ENCODE measurements at places on chromosomes 12 and 14. TPM values are rescaled to one million over a fixed set of nuclear protein-coding genes. Genes with fewer than 3 reads are reported as not detected.

DNA sequence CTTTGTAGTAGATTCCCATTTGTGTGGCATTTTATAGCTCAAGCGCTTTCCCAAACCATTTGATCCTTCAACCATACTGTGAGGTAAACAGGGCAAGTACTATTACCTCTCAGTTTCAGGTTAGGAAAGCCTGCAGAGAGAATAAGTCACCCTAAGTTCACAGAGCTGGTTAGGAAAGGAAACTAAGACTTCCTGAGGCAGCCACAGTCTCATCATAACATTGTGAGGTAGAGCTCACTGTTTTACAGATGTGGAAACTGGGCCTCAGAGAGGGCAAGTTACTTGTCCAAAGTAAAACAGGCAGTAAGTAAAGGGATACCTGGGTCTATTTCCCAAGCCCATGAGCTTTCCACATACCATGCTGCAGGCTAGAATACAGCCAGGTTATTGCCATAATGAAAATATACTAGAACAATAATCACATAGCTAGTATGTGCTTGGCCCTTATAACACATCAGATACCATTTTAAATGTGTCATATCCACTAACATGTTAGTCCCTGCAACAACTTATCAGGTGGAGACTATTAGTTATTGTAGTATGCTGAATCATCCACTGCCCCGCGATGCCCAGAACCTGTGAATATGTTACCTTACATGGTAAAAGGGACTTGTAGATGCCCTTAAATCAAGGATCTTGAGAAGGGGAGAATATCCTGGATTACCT is 150.9 kb upstream of the GRIP1 start:
- no peaks in the 10 kb centered on the region for H3K36me3 ChIP-seq
- DNase-seq: no peak
- no peak overlapping the region for H3K4me3 ChIP-seq

DNA sequence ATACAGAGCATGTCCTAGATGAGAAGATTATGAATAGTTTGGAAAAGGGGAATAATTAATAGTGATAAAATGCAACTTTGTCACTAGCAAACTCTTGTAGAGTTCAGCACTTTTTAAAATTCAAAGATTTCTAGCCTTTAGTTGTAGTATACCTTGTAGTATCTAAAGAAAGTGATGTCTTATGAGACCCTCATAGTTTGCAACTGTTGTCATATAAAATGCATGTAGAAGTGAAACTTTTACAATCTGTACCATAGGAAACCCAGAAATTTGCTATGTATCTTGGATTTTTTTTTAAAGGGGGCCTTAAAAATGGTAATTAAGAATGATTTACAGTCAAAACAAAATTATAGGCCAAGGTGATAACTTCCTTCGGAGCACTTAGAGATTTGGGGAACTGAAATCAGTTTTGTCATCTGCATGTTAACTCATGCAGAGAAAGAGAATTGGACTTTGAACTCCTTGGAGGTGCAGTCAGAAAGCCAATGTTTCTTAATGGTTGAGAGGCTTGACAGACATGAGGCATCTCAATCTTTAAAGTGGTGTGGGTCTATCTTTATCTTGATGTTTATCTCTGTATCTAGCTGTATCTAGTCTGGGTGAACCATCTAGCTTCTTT is 1.3 kb downstream of the LRRK2 start:
- H3K4me3 ChIP-seq: peak overlapping the region; percentile 62
- H3K27ac ChIP-seq: peak overlapping the region; percentile 93
- no peaks in the 10 kb centered on the region for H3K27me3 ChIP-seq
- no peak for DNase-seq
- H3K36me3 ChIP-seq: no peaks in the 10 kb centered on the region

DNA sequence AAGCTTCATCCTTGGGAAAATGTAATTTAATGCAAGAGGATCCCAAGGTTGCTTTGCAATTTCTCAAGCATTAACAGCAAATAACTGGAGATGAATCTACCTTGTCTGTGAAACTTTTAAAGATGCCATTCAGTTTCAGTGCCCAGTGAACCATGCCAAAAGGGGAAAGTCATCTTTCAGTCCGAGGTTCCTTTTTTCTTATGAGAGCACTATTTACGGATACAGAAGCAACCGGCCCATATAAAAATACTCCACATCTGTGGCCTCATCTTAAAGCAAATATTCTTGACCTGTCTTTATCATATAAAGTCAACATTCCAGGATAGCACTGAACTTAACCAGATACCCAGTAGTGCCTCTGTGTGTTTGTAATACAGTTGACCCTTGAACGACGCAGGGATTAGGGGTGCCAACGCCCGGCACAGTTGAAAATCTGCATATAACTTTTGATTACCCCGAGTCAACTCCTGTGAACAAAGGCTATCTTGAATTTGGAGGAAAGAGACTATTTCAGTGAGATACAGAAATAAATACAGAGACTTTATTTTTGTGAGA is 209.4 kb downstream of the PCNX1 start:
- no peak overlapping the region for H3K4me3 ChIP-seq
- H3K27ac ChIP-seq: peak overlapping the region; percentile 0
- no peaks in the 10 kb centered on the region for H3K36me3 ChIP-seq

GRCh38 chr12:82383930-82384552 is 25.7 kb downstream of the METTL25 start:
- DNase-seq: no peak
- no peaks in the 10 kb centered on the region for H3K27me3 ChIP-seq
- H3K4me1 ChIP-seq: no peaks in the 10 kb centered on the region
- H3K36me3 ChIP-seq: no peaks in the 10 kb centered on the region
- H3K27ac ChIP-seq: peak overlapping the region; percentile 2

GRCh38 chr12:68240975-68241374 is 12.4 kb downstream of the IL22 start:
- H3K27me3 ChIP-seq: no peaks in the 10 kb centered on the region
- H3K27ac ChIP-seq: peak overlapping the region; percentile 43
- no peak overlapping the region for H3K4me3 ChIP-seq
- H3K4me1 ChIP-seq: peaks cover 54% of the 10 kb centered on the region
- no peak for DNase-seq

DNA sequence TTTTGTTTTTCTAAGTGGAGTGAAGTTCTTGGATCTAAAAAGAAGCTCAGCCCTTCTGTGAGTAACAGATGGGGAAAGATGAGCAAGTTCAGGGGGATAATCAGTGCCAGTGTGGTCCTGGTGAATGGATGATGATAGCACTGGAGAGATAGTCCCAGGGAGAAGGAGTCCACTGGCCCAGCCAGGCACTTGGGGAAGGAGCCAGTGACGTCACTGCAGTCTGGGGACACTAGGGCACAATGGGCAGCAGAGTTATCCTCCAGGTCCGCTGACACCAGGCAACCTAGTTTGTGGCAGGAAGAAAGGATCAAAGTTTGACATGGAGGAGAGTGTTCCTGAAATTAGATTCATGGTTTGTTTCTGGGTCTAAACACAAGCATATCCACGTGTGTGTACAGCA is 101.5 kb downstream of the NTF3 start:
- H3K4me1 ChIP-seq: no peaks in the 10 kb centered on the region
- no peak overlapping the region for H3K4me3 ChIP-seq
- H3K27ac ChIP-seq: no peak overlapping the region
- no peak for DNase-seq
- H3K36me3 ChIP-seq: no peaks in the 10 kb centered on the region

DNA sequence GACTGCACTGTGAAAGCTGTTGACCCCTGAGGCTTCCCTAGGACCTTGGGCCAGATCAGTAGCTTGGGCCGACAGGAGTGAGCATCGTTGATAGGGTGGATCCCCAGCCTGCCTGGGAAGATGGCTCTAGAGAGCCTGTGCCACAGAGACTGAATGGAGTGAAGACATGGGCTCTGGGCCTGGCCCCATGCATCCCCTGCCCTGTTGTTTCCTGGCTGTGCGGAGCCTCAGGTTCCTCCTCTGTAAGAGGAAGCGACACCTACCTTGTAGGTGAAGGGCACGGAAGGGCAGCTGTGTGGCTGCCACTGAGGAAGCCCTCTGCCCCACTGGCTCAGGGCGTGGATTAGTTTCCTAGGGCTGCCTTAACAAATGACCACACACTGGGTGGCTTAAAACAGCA is 23.9 kb downstream of the PLEKHG3 start:
- H3K4me1 ChIP-seq: no peaks in the 10 kb centered on the region
- H3K4me3 ChIP-seq: no peak overlapping the region
- peak; percentile 50 for DNase-seq

GRCh38 chr14:95156161-95157047 is 925 bp downstream of the DICER1 start:
- H3K27ac ChIP-seq: peak overlapping the region; percentile 96
- peaks cover 42% of the 10 kb centered on the region for H3K4me1 ChIP-seq
- DNase-seq: peak; percentile 79
- peak overlapping the region; percentile 77 for H3K4me3 ChIP-seq
- H3K36me3 ChIP-seq: no peaks in the 10 kb centered on the region

DNA sequence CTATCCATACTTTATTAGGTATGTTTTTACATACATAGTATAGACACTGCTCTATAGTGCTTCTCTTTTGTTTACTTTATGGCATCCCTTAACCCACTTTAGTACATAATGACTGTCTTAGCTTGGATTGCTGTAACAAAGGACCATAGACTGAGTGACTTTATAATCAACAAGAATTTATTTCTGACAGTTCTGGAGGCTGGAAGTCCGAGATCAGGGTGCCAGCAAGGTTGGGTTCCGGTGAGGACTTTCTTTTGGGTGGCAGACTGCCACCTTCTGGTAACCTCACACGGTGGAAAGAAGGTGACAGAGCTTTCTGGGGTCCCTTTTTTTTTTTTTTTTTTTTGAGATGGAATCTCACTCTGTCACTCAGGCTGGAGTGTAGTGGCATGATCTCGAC is 48.6 kb upstream of the PPM1H start:
- H3K4me3 ChIP-seq: no peak overlapping the region
- DNase-seq: no peak
- H3K36me3 ChIP-seq: no peaks in the 10 kb centered on the region

- no peaks in the 10 kb centered on the region for H3K27me3 ChIP-seq
- DNase-seq: no peak
- peak overlapping the region; percentile 85 for H3K27ac ChIP-seq
- H3K4me1 ChIP-seq: peaks cover 21% of the 10 kb centered on the region
These were observed 2.6 kb downstream of the BCL7A start for GRCh38 chr12:122024132-122024785.

DNA sequence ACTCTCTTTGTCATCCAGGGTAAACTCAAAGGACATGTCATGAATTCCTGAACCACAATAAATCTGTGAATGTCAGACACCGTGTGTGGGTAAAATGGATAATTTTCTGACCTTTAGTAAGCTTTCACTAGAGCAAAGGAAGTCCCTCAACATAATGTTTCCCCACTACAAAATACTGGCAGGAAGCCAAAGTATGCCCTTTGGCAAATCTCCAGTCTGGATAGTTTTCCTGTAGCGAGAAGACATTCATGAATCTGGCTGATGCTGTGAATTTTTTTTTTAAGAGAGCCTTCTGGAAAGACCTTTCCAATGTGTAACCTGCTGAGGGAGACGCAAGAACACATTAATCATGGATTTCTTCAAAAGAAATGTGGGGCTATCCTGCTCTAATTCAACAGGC is 389.6 kb upstream of the DDHD1 start:
- no peak overlapping the region for H3K4me3 ChIP-seq
- H3K36me3 ChIP-seq: no peaks in the 10 kb centered on the region
- DNase-seq: no peak
- no peaks in the 10 kb centered on the region for H3K27me3 ChIP-seq

- H3K4me3 ChIP-seq: no peak overlapping the region
- no peak overlapping the region for H3K27ac ChIP-seq
- H3K27me3 ChIP-seq: no peaks in the 10 kb centered on the region
- H3K36me3 ChIP-seq: no peaks in the 10 kb centered on the region
These were observed 91.3 kb upstream of the PLEKHA5 start for GRCh38 chr12:19038209-19038608.

- H3K27ac ChIP-seq: no peak overlapping the region
- H3K4me1 ChIP-seq: no peaks in the 10 kb centered on the region
- peak; percentile 72 for DNase-seq
- no peaks in the 10 kb centered on the region for H3K36me3 ChIP-seq
These were observed 98.8 kb downstream of the TMEM132C start for GRCh38 chr12:128365651-128366231.

DNA sequence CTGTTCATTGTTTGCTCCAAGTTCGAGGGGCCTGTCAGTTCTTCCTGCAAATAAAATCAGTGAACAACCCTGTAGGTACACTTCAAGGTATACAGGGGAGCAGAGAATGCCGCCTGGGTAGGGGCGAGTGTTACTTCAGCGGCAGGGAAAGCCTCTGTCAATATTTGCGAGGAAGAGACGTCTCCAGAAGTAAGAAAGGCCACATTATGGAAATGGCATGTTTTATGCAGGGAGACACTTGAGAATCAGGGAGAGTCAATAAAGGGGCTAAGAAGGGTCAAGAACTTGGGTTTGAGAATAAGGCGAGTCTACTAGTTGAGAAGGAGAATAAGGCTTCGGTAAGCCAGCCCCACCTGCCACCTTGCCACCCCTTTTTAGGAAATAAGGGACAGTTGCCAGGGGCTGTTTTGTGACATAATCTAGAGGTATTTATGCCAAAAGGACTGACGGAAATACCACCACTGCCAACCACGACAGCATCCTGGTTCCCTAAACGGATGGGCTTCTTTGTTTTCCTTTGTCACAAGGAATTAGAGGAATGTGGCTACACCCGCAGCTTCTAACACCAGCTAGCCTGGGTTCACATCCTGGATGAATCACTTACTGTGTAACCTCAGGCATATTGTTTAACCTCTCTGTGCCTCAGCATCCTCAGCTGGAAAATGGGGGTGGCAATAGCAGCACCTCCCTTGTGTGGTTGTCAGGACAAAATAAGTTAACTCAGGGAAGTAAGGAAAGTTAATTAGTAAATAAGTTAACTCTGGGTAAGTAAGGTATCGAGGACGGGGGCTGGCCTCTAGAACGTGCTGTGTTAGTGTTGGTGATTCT is 67.7 kb downstream of the EID3 start:
- H3K4me3 ChIP-seq: no peak overlapping the region
- peaks cover 8% of the 10 kb centered on the region for H3K4me1 ChIP-seq
- DNase-seq: no peak
- no peaks in the 10 kb centered on the region for H3K27me3 ChIP-seq
- no peak overlapping the region for H3K27ac ChIP-seq

GRCh38 chr12:120259418-120260202 is 5.9 kb downstream of the PXN start:
- no peaks in the 10 kb centered on the region for H3K27me3 ChIP-seq
- no peaks in the 10 kb centered on the region for H3K4me1 ChIP-seq
- H3K36me3 ChIP-seq: no peaks in the 10 kb centered on the region
- H3K27ac ChIP-seq: peak overlapping the region; percentile 88
- DNase-seq: peak; percentile 80

- no peak for DNase-seq
- H3K36me3 ChIP-seq: peaks cover 78% of the 10 kb centered on the region
- H3K4me1 ChIP-seq: no peaks in the 10 kb centered on the region
- peak overlapping the region; percentile 41 for H3K27ac ChIP-seq
- no peak overlapping the region for H3K4me3 ChIP-seq
- H3K27me3 ChIP-seq: no peaks in the 10 kb centered on the region
These were observed 243.3 kb upstream of the FKBP4 start for GRCh38 chr12:2551412-2551900.

GRCh38 chr14:22837750-22838538 is 1.6 kb downstream of the MMP14 start:
- no peaks in the 10 kb centered on the region for H3K27me3 ChIP-seq
- H3K4me3 ChIP-seq: peak overlapping the region; percentile 97
- H3K4me1 ChIP-seq: peaks cover 46% of the 10 kb centered on the region
- peaks cover 31% of the 10 kb centered on the region for H3K36me3 ChIP-seq
- DNase-seq: peak; percentile 95
- peak overlapping the region; percentile 100 for H3K27ac ChIP-seq

- H3K4me1 ChIP-seq: peaks cover 75% of the 10 kb centered on the region
- H3K27me3 ChIP-seq: no peaks in the 10 kb centered on the region
- no peak overlapping the region for H3K27ac ChIP-seq
- H3K36me3 ChIP-seq: no peaks in the 10 kb centered on the region
- DNase-seq: no peak
These were observed 1.8 kb downstream of the SART3 start for GRCh38 chr12:108559007-108559655.

The KRT2 gene
- total RNA-seq: not detected

The HOXC6 gene
- total RNA-seq: not detected

The ACSS3 gene
- 15.0 TPM for total RNA-seq

The NID2 gene
- 27.3 TPM for total RNA-seq

The LRIG3 gene
- 60.5 TPM for total RNA-seq
